ENCODE measurements at places on chromosomes 1 and 21.

- DNase-seq: peak; percentile 60
These were observed 546 bp downstream of the ELOVL1 start for GRCh38 chr1:43367026-43367903.

GRCh38 chr1:41618066-41618825 is 133.8 kb upstream of the EDN2 start:
- DNase-seq: no peak

DNA sequence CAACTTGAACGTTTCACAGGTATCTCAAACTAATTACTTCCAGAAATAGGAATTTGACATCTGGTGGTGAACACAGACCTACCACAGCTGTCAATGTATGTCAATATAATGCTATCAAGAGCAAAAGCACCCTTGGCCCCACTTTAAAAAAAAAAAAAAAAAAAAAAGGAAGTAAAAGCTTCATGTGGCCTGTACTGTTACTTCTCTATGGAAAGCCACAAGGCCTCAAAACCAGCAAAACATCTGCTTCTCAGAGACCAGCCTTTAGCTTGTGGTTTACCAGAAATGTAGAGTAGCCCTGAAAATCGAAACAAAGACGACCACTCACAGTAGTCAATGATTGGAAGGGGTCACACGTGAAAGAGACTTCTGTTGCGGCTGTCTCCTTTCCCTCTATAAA is 109.6 kb downstream of the SLC45A1 start:
- DNase-seq: peak; percentile 58

GRCh38 chr21:43769325-43769958 is 6.7 kb downstream of the CSTB start:
- DNase-seq: no peak

DNA sequence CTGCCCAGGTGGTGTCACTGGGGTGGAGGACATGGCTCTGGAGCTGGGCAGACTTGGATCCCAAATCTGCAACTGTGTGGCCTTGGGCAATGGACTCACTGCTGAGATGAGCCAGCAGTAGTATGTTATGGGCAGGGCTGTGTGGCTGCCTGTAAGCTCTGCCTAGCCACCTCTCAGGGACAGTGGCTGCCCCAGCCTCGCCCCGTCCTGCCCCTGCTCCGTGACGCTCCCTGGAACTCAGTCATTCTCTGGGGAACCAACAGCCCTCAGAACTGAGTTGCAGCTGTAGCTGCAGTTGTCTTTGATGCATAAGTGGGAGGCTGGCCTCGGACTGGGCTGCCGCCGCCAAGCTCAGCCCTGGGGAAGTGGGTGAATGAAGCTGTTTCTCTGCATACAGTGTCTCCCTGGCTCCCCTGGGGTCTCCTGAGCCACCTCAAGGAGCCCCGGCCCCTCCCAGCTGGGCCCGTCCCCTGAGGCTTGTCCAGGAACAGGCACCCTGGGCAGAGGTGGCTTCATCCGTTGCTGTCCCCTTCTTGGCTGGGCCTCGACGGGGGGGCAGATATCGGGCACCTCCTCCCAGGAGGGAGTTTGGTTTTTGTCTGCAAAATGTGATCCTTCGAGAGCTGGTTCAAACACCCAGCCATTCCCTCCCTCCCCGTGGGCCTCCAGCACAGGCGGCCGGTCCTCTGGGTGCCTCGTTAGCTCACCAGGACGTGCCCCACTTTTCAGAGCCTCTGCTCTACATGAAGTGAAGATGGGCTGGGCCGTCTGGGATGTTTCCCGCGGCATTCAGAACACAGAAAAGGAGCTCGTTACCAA is 26.2 kb upstream of the PLCH2 start:
- DNase-seq: no peak

DNA sequence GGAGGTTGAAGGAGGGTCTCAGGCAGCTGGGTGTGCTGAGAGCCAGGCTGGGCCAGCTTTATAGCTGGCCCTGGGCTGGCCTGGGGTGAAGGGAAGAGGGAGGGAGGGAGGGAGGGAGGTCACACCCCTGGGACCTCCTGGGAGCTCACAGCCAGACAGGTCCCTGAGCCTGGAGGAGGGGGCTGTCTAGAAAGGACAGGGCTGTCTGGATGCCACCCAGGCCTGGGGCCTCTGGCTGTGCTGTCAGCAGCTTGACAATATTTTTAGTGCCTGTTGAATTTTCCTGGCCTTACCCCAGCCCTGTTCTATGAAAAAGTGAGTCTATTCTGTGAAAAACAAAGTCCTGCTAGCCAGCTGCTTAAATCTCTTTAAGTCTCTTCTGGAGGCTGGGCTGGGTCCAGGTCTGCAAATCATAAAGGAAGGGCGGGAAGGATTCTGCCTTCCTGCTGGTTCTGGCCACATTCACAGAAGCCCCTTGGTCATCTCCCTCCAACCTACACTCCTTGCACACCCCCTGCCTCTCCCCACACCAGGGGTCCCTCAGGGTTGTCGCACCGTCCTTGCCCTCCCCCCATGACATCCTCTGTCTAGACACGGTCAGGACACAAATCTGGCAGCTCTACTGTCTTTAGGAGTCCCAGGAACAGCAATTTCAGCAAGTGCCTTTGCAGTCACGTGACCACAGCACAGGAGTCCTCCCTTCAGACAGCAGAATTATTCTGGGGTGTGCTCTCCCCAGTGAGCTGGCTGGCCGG is at the start of gene LEFTY2:
Gene LEFTY2 (minus strand): TSS at position 34 of the 755 bp plus-strand sequence. CDS start 80 bp downstream, outside the sequence.
- no peak for DNase-seq

- DNase-seq: no peak
These were observed 63.8 kb upstream of the PRRC2C start for GRCh38 chr1:171421413-171422020.

- peak; percentile 51 for DNase-seq
These were observed 16.8 kb downstream of the TNFSF4 start for GRCh38 chr1:173190101-173190936.

GRCh38 chr1:89201106-89201794 is 2.5 kb upstream of the GBP4 start:
- DNase-seq: peak; percentile 46

GRCh38 chr1:65896721-65897120 is 104.0 kb downstream of the PDE4B start:
- no peak for DNase-seq

GRCh38 chr1:154318386-154318785 is 2.5 kb upstream of the AQP10 start:
- no peak for DNase-seq

DNA sequence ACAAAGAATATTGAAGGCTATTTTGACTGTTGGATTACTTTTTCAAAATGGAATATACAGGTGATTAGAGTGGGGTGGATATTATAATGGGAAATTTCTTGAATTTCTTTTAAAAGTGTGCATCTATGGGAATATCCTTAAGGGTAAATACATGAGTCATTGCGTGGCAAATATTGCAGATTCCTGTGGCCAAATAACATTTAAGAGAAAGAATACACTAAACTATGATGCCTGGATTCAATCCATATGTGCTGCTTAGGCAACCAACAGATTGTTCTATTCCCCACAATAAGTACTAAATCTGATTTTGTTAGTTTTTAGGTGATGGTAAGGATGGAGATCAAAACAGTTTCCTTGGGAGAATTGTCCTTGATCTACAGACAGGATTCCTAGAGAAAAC is 119.5 kb downstream of the HMCN1 start:
- no peak for DNase-seq

- DNase-seq: no peak
These were observed 142.5 kb downstream of the TNR start for GRCh38 chr1:175600721-175601440.

GRCh38 chr1:245858022-245858721 is 648.9 kb downstream of the SMYD3 start:
- no peak for DNase-seq

DNA sequence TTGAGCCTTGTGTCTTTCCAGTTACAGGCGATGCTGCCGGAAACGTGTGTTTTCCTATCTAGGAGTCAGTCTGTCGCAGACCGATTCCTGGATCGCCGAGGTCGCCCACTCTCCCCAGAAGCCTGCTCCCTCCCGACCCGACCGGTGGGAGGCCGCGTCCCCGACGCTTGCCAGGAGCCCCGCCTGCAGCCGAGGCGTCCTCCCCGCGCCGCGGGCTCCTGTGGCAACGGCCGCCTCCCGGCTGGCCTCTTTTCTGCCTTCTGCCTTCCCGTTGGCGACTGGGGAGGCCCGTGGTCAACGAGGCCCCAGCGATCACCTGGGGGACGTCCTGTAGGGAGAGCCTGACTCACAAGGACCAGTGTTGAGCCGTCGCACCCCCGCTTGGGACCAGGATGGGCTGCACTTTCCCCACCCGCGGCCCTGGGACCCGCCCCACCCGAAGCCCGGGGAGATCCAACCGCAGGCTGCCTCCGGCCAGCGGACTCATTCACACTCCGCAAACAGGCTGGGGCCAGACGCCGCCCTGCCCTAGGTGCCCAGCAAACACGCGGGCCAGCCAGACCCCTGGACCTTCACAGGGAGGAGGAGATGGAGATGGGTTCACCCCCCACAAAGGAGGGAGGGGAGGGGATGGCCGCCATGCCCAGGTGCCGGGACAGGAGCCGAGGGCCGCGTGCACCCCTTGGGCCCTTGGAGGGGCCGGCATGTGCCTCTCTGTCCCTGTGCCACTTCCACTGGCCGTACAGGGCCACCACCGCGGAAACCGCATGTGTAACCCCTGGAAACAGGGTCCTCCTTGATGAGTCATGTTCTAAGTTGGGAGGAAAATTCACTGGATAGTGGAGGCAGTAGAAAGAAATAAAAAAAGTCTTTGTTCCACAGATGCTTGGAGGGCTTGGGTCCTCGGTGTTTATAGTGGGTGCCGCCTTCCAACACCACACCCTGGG is 7.2 kb upstream of the COL6A1 start:
- DNase-seq: no peak

GRCh38 chr1:211813590-211813989 is 17.0 kb downstream of the LPGAT1 start:
- no peak for DNase-seq

- DNase-seq: peak; percentile 92
These were observed 8.0 kb upstream of the COL6A1 start for GRCh38 chr21:45973475-45974072.

- DNase-seq: no peak
These were observed 7.3 kb upstream of the FABP3 start for GRCh38 chr1:31380181-31380580.

DNA sequence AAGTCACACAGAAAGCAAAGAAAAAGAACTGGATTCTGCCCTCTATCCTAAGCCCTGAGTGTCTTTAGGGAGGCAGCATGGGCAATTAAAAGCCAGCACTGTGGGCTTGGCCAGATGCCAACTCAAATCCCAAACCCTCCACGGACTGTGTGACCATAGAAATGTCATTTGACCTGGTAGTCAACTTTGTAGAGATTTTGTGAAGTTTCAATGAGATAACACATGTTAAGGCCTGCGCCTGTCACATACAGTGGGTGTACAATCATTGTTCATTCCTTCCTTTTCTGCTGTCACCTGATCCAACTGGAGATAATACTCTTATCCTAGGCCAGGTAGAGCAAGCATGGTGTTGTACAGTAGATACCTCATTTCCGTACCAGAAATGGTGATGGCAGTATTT is 54.2 kb downstream of the TMEM53 start:
- no peak for DNase-seq

DNA sequence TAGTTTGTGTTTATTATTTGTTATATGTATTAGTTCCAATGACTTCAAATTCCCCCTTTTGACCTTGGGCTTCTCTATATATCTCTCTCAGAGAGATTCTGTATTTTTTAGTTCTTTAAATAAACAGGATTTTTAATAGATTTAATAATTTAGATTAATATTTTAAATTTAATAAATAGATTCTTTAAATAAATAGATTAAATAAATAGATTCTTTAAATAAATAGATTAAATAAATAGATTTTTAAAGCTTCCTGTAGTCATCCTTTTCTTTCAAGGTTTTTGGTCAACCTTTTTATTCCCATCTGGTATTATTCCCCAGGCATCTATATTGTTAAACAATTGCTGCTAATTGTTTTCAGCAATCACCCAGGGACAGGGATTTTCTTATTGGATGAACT is 721.9 kb upstream of the ADAMTS5 start:
- no peak for DNase-seq

GRCh38 chr1:50783286-50783685 is 176.8 kb downstream of the FAF1 start:
- DNase-seq: no peak

GRCh38 chr1:116921301-116921885 is 11.7 kb downstream of the PTGFRN start:
- no peak for DNase-seq

DNA sequence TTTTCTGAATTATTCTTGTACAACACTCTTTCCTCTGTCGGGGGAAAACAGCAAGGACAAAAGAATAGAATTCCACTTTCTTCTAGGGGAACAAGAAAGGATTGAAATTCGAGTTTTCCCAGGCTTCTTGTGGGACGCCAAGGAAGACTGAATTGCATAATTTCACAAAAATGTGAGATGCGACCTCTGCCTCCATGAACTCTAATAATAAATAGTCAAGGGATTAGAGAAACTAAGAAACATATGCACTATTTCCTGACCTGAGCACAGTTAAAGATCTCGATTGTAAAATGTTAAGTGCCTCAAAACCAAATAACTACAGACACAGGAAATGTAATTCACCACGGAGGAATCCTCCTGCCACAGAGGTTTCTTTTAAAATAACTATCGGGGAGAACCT is 117.3 kb upstream of the MARK1 start:
- DNase-seq: no peak

- no peak for DNase-seq
These were observed 17.2 kb upstream of the MEF2D start for GRCh38 chr1:156517748-156518147.

DNA sequence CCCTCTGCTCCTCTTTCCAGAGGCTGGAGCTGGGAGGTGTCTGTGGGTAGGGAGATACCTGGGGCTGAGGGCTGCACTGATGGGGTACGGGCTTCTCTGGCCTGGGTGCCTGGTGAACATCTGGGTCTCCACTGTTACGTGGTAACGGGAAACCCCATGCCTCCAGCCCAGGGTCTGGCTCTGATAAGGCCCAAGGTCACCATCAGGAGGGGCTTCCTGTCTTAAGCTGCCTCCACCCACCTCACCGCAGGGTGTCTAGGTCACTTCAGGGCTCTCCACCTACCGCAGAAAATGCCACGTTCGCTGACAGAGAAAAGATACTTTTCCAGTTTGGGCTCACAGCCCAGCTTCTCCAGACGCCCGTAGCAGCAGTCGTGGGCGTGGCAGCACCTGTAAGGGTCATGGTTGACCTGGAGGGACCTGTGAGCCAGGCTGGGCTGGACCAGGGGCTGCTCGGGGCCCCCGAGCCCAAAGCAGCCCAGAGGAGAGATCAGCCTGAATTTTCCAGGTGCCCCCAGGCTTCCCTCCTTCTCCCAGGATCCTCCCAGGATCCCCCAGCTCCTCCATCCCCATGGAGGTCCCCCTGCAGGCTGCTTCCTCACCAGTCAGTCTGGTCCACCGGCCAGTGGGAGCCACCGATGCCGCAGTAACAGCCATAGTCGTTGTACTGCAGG is 1.3 kb downstream of the PLA2G2E start:
- no peak for DNase-seq

DNA sequence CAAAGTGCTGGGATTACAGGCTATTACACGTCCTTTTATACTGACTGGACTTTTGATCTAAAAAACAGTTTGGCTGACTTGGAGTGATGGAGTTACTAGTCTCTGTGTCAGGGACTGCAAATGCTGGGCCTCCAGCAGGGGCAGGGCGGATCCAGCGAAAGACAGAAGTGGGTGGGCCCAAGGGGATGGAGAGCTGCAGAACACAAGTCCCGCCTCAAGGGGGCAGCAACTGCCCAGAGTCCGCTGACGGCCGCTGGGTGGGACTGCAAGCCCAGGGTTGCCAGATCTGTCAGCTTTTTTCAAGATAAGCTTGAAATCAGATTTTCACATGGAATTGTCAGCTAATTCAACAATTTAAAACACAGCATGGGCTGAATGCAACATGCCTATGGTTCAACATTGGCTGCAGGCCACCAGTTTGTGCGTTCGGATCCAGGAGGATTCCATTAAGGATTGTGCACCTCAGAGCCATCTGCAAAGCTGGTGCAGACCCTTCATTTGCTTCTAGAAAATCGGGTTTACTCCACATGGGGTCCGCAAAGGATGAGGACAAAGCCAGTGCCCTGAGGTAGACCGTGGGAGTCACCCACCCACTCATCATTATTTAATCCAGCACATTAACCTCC is 10.7 kb downstream of the STMN1 start:
- peak; percentile 91 for DNase-seq

All from DND-41 (cell line).